ENCODE measurements at places on chromosomes 6 and 20.

DNA sequence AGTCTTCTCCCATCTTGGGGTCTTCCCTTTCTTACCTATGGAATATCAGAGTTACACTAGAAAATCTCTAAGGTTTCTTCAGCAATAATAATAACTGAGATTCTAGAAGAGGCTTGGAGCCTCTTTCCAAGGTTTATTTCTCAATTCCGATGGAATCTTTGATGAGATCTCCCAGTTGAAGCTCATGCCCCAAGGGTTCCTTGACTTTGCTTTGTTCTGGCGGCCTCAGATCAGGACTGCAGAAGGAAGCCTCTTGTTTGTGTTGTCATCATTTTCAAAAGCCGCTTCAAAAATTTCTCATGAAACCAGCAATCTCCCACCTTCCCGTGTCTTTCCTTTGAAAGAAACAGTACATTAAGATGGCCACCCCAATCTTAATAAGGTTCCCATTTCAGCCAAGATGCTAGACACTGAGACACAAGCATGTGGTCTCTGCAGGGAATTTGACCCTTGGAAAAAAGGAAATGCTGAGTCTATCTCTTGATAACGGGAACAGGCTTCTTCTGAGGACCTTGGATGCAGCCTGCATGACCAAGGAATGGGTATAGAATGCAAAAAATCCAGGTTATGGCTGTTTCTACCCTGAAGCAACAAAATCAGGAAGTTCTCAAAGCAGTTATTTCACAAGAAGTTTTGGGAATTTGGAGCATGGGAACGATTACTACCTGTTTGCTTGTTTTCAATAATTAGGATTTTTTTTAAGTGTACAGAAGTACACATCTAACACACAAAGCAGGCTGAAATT, 141.6 kb downstream of the CD24 start:
- no peak for DNase-seq

DNA sequence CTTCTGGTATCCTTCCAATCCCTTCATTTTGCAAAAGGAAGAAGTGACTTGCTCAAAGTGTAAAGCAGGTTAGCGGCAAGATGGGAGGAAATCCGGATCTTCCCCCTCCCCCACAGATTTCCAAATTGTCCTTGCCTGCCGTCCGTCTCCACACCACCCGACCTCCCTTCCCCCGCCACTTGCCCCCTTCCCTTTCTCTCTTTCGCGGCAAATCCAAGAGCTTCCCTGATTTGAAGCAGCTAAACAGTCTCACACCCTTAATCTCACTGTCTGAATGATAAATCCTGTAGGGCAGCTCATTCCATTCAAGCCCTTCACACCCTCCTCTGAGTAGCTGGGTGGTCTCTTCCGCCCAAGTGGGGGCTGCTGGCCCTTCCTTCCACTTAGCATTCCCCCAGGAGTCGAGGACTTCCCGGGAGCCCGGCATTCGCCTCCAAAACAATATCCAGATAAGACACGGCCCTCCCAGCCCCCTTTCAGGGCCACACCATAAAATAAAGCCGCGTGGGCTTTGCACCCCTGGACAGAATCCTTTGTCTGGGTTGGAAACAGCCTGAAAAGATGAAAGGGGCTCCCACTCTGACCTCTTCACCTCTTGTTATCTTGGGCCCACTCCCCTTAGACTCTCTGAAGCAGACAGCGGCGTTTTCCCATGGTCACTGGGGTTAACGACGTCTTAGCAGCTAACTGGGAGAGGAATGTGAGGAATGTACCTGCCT, 44.0 kb upstream of the PIM1 start:
- peak; percentile 59 for DNase-seq

- DNase-seq = no peak
Measured at GRCh38 chr6:34151321-34152041, 5.6 kb upstream of the GRM4 start.

DNA sequence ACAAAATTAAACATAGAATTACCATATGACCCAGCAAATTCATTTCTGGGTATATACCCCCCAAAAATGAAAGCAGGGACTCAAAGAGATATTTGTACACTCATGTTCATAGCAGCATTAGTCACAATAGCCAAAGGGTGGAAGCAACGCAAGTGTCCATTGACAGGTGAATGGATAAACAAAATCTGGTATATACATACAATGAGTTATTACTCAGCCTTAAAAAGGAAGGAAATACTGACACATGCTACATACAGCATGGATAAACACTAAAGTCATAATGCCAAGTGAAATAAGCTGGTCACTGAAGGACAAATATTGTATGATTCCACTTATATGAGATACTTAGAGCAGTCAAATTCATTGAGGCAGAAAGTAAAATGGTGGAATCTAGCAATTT, 5.3 kb upstream of the STX11 start:
- DNase-seq = no peak

GRCh38 chr6:72938104-72938503, 287.2 kb downstream of the KHDC1L start:
- DNase-seq = no peak

- no peak for DNase-seq
Measured at GRCh38 chr6:47235421-47235820, 74.3 kb downstream of the TNFRSF21 start.

DNA sequence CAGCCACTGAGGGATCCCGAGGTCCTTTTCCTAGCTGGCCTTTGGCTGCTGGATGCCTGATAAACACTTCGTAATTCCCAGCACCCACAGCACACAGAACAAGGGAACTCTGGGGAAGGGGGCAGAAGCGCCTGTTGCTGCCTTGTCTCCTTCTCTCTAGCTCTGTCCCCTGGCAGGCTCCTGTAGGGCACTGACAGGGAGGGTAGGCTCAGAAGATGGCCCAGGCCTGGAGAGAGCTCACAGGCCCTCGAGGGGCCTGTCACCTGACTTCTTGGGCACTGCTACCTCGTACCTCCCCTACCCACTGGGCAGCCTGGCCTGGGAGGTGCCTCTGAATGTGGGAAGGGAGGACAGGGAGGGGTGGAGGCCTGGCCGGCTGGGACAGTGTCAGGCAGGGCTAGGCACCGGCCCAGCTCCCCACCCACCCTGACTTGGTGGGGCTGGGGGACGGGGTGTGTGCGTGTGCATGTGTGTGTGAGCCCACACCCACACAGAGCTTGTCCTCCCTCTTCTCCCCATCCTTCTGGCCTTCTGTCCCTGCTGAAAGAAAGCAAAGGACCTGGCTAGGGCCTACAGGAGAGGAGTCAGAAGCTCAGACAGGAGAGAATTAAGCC, 18.1 kb downstream of the C6orf132 start:
- no peak for DNase-seq

DNA sequence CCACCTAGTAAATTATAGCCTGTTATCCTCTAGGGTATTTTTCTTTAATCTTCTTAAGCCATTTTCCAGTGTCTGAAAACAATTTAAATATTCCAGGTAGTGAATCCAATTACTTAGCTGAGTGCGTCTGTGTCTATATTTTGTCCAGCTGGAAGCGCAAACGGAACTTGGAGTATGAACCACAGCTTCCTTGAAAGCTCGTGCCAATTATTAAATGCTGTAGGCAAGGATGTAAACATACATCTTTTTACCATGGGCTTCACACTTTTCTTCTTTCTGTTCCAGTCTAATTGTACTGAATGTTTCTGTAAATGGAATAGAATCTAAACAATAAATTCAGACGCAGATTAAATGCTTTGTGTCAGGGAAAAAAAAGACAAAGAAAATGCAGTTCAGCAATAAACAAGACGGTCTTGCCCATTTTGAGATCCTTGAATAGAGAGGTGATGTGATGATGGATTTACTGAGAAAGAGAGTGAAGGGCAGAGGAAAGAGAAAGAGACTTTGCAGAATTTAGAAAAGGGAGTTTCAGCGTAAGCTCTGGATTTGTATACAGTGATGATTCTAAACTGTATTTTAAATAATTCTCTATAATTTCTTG, 1.9 kb downstream of the PLCB1 start:
- DNase-seq = no peak

- DNase-seq = no peak
Measured at GRCh38 chr20:48765359-48765758, 62.4 kb downstream of the PREX1 start.

GRCh38 chr6:63805808-63806572, 170.4 kb downstream of the PHF3 start:
- DNase-seq = peak; percentile 58

GRCh38 chr20:22795433-22795832, 211.1 kb upstream of the FOXA2 start:
- no peak for DNase-seq

DNA sequence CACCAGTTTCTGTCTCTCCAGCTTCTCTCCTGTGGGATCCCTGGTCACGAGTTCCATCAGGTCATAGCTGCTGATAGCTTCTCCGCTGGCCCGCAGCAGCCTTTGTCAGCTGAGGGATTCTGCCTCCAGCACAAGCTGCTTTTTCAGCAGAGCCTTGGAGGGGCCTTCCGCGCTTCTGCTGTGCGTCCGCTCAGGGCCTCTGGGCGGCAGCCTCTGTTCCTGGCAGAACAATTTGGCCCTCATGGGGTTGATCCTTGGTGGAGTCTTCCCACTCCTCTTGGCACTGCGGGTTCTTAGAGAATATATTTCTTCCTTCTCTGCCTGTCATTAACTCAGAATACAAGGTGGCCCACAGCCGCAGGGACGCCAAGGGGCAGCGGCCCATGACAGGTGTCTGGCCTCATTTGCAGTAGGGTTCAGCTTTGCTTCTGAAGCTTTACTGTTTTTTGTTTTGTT, 158.8 kb downstream of the DTNBP1 start:
- no peak for DNase-seq

GRCh38 chr6:27019651-27020552, 227.6 kb upstream of the PRSS16 start:
- DNase-seq = peak; percentile 91

DNA sequence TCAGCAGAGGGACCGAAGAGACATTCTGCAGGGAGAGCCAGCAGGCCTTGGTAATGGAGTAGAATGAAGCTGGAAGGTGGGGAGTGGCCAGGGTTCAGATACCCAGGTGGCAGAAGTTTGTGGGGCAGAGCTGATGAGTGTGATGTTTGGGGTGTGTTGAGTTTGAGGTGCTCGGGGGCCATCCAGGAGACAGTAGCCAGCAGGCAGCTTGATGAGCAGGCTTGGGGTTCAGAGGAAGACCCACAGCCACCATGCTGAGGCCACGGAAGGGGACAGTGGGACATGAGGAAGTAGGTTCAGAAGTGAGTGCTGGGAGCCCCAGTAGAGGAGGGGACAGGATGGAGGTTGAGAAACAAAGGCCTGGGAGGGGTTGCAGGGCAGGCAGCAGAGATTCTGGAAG, 11.1 kb upstream of the FOXS1 start:
- no peak for DNase-seq

DNA sequence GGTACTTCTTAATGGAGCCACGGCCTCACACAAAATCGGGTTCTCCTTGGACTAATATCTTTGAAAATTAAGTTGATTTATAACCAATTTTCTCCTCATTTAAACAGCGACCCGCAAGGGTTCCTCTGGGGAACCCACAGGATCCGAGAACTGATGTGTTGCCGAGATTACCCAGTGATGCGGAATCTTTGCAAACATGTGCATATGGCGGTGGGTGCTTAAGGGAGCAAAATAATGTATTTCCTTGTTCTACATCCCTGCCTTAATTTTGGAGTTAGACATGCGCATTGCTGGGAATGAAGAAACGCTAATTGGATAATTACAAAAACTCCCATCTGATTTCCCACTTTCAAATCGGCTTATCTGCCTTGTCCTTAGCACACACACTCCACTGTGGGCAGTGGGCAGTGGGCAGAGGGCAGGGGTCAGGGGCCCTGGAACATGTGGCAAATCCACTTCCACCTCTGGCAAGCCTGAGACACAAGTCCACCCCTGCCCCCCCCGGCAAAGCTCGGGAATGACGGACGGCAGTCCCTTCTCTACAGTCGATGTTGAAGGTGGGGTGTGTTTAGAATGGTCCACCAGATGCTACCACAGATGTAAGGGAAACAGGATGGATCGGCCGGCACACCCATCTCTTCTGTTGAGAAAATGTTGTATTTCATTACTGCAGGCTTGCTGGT, 137.4 kb upstream of the CDH4 start:
- DNase-seq = no peak

DNA sequence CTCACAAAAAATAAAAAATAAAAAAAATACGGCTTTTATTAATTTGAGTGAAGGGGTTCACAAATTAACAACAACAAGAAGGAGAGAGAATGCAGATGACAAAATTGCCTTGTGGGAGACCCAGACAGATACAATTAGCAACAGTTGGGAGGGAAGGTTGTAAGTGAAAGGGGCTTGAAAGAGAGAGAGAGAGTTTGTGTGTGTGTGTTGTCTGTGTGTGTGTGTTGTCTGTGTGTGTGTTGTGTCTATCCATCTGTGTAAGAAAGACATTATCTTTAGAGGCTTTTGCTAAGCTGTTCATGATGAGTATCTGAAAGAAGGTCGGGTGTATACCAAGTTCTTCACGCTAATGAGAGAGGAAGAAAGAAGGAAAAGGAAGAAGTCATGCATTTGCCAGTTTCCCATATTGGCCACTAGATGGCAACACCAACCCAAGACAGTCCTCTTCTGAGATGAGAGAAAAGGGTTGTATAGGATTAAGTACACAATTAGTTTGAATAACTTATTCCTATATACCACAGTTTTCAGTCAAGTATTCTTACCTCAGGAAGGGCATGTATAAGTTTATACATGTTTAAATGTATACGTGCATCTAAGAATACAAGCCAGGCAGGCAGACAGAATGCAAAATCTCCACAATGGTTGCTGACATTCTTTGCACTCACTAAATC, 63.7 kb upstream of the CD2AP start:
- peak; percentile 50 for DNase-seq

GRCh38 chr6:118495485-118496280, 52.4 kb upstream of the PLN start:
- DNase-seq = no peak

DNA sequence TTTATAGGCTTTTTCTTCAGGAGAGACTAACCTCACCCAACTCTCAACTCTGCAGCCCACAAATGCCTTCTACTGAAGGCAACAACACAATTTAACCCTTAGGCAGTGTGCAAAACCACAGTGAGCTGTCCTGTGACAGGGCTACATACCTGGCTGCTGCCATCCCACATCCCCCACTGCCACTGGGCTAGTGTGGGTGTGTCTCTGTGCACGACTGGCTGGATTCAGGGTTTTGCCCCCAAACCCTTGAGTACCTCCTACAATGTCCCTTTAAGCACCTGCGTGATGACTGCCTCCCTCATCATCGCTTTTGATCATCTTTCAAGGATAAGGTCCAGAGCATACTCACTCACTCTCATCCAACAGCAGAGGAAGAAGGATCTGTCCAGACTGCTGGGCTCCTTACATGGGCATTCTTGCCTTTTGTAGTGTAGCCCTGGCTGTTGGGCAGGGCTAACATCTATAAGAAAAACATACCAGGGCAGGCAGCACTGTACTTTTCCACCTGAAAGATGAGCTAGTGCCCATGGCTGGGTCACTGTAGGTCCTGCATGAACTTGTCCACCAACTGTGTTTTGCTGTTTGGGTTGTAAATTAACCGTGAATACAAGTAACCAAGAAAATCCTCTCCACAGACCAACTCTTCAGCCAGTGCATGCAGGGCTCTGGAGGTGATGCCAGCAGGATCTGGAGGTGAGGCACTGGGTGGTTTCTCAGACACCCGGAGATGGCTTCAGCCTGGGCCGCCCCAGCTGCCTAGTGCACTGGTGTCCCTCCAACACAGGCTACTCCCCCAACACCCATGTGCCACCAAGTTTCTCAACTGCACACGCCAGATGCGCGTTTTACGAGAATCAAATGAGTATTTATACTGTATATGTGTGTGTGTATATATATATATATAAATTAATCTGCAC, 45.2 kb downstream of the PLCG1 start:
- DNase-seq = no peak
